ENCODE measurements at places on chromosomes 3 and 15. TPM values are rescaled to one million over a fixed set of nuclear protein-coding genes. Genes with fewer than 3 reads are reported as not detected.

NCK1 gene
- polyA plus RNA-seq = 25.1 TPM

GRCh38 chr3:102605153-102605552, 170.3 kb downstream of the ZPLD1 start:
- H3K4me3 ChIP-seq = no peak overlapping the region
- no peaks in the 10 kb centered on the region for H3K36me3 ChIP-seq
- no peaks in the 10 kb centered on the region for H3K27me3 ChIP-seq
- H3K27ac ChIP-seq = no peak overlapping the region

DNA sequence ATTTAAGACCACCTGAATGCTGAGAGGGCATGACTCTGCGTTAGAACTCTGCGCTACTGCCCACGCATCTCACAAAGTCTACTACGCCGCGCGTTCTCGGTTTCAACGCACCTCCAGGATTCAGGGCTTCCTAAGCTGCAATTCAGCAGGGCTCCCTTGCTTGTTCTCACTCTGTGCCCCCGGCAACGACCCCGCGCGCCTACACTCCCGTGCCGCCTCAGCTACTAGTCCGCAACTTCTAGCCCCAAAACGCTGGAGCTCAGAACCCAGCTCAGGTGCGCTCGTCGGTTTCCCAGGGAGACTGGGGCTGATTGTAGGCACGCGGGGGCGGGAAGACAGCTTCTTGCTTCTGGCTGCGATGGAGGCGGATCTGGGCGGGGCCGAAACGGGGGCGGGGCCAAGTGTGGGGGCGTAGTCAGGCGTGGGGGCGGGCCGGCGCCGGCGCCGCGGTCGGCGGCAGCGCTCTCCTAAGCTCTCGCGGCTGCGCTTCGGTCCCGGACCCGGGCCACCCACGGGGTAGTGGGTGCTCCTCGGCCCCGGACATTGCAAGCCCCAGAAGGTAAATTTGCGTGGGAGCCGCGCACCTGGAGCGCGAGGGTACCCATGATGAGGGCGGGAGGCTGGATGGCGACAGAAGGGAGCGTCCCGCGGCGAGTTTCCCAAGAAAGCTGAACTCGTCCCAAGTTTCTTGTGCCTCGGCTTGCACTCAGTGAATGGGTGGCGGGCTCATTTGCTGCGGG, at the start of gene ARHGEF26:
TSS of gene ARHGEF26 (plus strand) at position 430 of the 740 bp plus-strand sequence. CDS start 603 bp downstream, outside the sequence.
- H3K27ac ChIP-seq = peak within 1 kb of the TSS; percentile 70
- H3K27me3 ChIP-seq = no peaks in the 10 kb centered on the region
- H3K4me1 ChIP-seq = peaks cover 17% of the 10 kb centered on the region
- no peaks in the 10 kb centered on the region for H3K36me3 ChIP-seq
- H3K4me3 ChIP-seq = peak within 1 kb of the TSS; percentile 96
- DNase-seq = peak; percentile 94

DNA sequence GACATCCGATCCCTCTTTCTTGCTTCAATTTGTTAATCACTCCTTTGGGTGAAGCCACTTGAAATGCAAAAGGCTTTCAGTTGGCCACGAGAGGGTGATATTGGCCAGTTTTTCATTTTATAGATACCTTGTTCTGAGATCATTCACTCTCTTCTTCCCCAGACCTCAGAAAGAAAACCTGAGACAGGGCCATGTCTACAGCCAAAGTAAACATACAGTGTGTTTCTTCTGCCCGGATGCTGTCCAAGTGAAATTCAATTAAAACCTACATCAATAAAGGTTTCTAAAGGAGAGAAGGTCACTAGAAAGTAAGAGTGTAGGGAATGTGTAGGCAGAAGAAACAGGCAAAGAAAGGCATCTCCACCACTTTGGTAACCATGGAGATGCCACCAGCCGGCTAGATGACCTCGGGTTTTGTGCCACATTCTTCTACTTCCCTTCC, 39.5 kb upstream of the FMN1 start:
- H3K36me3 ChIP-seq = no peaks in the 10 kb centered on the region
- H3K27me3 ChIP-seq = no peaks in the 10 kb centered on the region
- H3K4me1 ChIP-seq = no peaks in the 10 kb centered on the region
- H3K27ac ChIP-seq = no peak overlapping the region
- H3K4me3 ChIP-seq = no peak overlapping the region
- DNase-seq = peak; percentile 58

GOLGA6L4 gene
- 3.3 TPM for polyA plus RNA-seq

DNA sequence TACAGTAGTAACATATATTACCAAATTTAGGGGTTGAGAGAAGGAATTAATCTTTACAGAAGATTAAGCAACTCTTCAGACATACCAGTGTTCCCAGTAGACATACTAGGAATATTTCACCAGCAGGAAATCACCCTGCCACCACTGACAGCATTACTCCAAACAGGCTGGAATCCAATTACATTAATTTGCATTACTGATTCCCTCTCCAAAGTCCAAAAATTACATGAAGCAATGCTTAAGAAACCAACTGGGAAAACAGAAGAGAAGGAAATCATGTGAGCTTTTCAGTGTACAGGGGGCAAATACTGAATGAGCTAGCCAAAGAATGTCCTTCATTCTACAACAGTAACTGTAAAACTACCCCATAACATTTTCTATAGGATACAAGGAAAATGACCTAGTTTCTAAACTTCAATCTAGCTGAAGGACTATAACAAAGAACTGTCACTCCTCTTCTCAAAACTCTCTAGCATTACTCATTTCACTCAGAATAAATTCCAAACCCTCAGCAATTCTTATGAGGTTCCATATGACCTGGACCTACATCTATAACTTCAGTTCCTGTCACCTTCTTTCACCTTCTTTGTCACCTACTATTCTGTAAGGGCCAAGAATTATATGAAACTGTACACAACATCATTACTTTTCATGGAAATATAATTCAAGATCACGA, 72.7 kb downstream of the INO80 start:
- peak overlapping the region; percentile 34 for H3K27ac ChIP-seq
- peaks cover 2% of the 10 kb centered on the region for H3K36me3 ChIP-seq
- peaks cover 5% of the 10 kb centered on the region for H3K4me1 ChIP-seq
- DNase-seq = no peak
- no peak overlapping the region for H3K4me3 ChIP-seq

LRRC31 gene
- 1.4 TPM for polyA plus RNA-seq

- H3K36me3 ChIP-seq = no peaks in the 10 kb centered on the region
- H3K27ac ChIP-seq = no peak overlapping the region
- no peaks in the 10 kb centered on the region for H3K27me3 ChIP-seq
- DNase-seq = no peak
- H3K4me1 ChIP-seq = peaks cover 5% of the 10 kb centered on the region
Measured at GRCh38 chr3:67017211-67017610, 19.1 kb downstream of the KBTBD8 start.

DNA sequence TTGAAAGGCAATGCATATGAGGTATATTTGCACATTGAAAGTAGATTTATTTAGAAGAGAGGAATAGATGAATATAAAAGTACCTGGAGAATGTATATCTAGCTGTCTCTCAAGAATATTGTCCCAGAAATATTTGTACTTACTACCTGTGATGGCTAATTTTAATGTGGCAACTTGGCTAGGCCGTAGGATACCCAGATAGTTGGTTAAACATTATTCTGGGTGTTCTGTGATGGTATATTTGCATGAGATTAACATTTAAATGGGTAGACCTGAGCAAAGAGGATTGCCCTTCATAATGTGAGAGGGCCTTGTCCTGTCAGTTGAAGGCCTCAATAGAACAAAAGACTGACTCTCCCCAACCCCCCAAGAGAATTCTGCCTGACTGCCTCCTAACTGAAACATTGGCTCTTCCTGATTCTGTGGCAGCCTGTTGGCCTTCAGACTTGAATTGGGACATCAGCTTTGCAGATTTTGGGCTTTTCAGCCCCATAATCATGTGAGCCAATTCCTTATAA, 69.4 kb upstream of the FILIP1L start:
- no peaks in the 10 kb centered on the region for H3K4me1 ChIP-seq
- no peaks in the 10 kb centered on the region for H3K36me3 ChIP-seq
- H3K4me3 ChIP-seq = no peak overlapping the region
- no peak for DNase-seq
- H3K27me3 ChIP-seq = no peaks in the 10 kb centered on the region

DNA sequence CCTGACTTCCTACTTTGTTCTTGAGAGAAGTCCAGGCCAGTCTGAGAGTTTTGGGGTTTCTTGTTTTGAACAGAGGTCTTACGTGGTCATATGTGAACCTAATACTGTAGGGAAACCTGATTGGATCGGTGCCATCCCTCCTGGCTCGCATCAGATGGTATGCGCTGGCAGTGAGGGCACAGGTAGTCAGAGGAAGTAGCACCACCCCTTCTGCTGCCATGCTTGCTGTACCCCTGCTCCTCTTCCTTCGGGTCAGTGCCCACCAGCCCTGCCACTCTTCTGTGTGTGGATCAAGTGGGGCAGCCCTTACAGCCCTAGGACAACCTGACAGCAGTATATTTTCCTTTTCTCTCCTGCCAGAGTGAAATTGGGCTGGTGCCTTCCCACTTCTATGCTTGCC, 39.7 kb downstream of the CHCHD6 start:
- H3K27me3 ChIP-seq = no peaks in the 10 kb centered on the region
- H3K4me3 ChIP-seq = no peak overlapping the region
- H3K36me3 ChIP-seq = no peaks in the 10 kb centered on the region
- H3K4me1 ChIP-seq = peaks cover 8% of the 10 kb centered on the region

PLA2G4D gene
- polyA plus RNA-seq = not detected

- no peak overlapping the region for H3K27ac ChIP-seq
- no peaks in the 10 kb centered on the region for H3K4me1 ChIP-seq
- DNase-seq = no peak
- no peaks in the 10 kb centered on the region for H3K27me3 ChIP-seq
Measured at GRCh38 chr3:88403319-88403718, 253.6 kb downstream of the C3orf38 start.

- H3K4me1 ChIP-seq = peaks cover 36% of the 10 kb centered on the region
- no peak for DNase-seq
- H3K27ac ChIP-seq = peak overlapping the region; percentile 87
Measured at GRCh38 chr3:150372722-150373121, 35.4 kb upstream of the TSC22D2 start.

GOLGA8T gene
- polyA plus RNA-seq = not detected

SPESP1 gene
- polyA plus RNA-seq = not detected

DNA sequence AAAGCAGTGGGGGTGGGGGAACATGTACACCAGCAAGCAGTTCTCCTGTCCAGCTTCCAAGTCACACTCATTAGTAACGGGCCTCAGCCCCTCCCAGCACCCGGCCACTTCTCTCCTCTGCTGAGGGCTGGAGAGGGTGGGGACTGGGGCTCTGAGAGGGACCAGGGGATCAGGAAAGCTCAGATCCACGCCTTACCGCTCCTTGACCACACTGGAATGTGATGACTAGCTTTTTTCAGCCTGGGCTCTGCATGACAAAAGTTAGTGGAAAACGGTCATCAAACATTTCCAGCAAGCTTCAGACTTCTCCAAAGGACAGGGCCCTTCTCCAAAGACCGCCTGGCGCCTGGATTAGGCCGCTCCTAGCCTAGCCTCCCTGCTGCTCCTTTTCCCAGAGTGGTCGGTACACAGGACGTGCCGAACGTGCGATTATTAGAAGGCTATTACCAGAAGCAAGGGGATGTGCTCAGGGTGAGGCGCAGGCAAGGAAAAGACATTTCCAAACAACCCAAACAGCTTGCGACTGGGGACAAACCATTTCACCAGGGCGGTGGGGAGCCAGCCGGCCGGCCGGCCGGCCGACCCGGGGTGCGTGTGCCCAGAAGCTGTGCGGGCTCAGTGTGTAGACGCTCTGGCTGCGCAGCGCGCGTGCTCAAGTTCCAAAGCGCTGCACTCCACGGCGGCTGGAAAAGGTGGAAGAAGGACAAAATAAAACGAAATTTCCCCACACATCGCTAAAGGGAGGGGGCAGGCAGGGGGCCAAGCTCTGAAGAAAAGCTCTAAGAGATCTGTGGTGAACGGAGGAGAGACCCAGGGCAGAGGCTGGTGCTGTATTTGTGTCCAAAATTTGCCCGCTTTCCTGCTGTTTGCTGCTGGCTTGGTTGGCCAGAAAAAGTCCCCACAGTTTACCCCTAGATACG, 51.0 kb upstream of the SSR3 start:
- no peaks in the 10 kb centered on the region for H3K36me3 ChIP-seq
- no peaks in the 10 kb centered on the region for H3K27me3 ChIP-seq
- peaks cover 14% of the 10 kb centered on the region for H3K4me1 ChIP-seq
- peak; percentile 74 for DNase-seq
- peak overlapping the region; percentile 26 for H3K4me3 ChIP-seq

GRCh38 chr3:128492671-128493569, at the start of gene GATA2:
GATA2 (minus strand) TSS chr3:128493201; CDS start chr3:128487031, 6,170 bp downstream.
- peaks cover 32% of the 10 kb centered on the region for H3K4me1 ChIP-seq
- no peak within 1 kb of the TSS for H3K27ac ChIP-seq
- H3K27me3 ChIP-seq = peaks cover 96% of the 10 kb centered on the region

DNA sequence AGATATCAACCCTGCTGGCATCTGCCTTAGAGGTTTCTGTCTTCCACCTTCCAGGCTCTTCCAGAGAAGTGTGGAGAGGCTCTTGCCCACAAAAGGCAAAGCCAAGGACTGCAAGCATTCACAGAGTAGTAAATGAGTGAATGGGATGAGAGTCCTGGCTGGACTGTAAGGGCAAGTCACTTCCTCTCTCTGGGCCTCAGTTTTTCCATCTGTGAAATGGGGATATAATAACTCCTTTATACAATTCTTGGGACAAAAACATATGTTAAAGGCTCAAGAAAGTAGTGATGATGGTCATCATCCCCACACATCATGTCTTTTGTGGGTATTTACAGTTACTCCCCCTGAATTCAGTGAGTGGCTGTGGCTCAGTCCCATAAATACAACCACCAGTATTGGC, 10.7 kb upstream of the FGD5 start:
- no peak overlapping the region for H3K4me3 ChIP-seq
- H3K36me3 ChIP-seq = no peaks in the 10 kb centered on the region
- DNase-seq = no peak
- peaks cover 48% of the 10 kb centered on the region for H3K27me3 ChIP-seq
- H3K27ac ChIP-seq = no peak overlapping the region
- H3K4me1 ChIP-seq = peaks cover 14% of the 10 kb centered on the region

HEXA gene
- 268 TPM for polyA plus RNA-seq

DNA sequence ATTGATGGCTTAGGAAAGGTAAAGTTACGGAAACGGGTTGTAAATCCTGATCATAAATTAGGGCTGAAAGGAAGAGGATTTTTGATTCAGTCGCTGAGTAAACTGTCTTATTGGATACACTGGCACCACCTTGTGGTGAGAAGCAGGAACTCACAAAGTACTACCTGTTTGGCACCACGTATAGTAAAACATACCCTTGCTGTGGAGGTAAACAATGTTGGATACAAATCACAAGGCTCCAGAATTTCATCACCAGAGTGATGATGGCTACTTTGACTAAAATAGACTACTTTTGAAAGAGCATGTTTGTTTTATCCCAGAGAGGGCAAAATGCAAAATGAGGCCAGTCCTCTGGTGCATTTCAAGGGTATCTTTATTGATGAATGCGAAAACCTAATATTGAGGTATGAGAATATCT, 216.9 kb downstream of the IGSF11 start:
- no peaks in the 10 kb centered on the region for H3K36me3 ChIP-seq
- H3K4me3 ChIP-seq = no peak overlapping the region
- no peak overlapping the region for H3K27ac ChIP-seq
- no peaks in the 10 kb centered on the region for H3K27me3 ChIP-seq

ADPRH gene
- 1.5 TPM for polyA plus RNA-seq

TRMT10C gene
- 27.9 TPM for polyA plus RNA-seq

GHRL gene
- 12.0 TPM for polyA plus RNA-seq

Measured in hepatocyte (in vitro differentiated cells).